ENCODE measurements at places on chromosomes 3 and 15.
A peak's percentile ranks its signal among the peaks of the same experiment; 100 is the strongest.

- DNase-seq: no peak
Measured at GRCh38 chr3:62965311-62965710, 90.1 kb upstream of the CADPS start.

GRCh38 chr3:46049093-46049492, 21.8 kb upstream of the XCR1 start:
- no peak for DNase-seq

DNA sequence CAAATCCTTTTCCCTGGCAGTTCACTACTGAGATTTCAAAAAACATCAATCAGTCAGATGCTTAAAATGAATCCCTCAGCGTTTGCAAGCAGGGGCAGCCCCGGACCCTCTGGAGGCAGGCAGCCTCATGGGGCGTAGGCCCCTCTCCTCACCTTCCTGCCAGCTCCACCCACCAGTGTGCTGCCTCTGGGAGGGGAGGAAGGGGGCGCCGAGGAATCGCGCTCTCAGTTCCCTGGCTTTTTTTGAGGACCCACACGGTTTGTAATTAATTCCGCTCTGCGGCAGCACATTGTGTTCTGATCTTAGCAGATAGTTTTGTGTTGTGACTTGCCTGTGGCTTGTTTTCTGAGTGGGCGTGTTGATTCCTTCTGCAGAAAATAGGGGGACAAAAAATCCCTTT, 159.9 kb downstream of the KLF13 start:
- no peak for DNase-seq

GRCh38 chr3:69739204-69740102, at the start of gene MITF:
TSS of gene MITF (plus strand) at chr3:69739464. CDS start at chr3:69739598, 134 bp downstream.
- DNase-seq: peak; percentile 65

GRCh38 chr3:123447416-123447748, 1.5 kb downstream of the ADCY5 start:
- DNase-seq: no peak

DNA sequence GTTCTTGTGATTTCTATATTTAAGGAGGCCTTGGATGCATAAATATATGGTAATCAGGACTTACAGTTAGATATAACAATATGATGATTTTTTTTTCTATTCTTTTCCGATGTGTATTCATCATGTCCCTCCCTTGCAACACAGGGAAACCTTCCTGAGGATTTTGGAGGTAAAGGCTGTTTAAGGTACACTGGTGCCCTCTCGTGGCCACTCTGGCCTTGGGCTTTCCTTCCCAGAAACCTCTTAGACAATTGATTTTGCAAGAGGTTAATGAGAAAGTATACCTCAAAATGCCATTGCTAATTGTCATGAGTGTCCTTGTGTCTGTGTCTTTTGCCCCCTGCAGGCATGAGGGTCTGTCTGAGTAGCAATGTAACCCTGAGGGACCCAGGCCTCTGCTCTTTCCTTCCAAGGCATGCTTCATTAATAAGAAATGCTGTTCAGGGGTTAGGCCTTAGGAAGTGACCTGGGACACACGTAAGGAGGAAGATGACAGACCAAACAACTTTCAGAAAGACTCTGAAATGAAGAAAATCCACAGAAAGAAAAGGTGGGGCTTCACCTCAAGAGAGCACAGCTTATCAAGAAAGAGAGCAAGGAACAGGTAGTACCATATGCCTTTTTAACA, 70.3 kb upstream of the PPP2R3A start:
- DNase-seq: no peak

- DNase-seq: no peak
Measured at GRCh38 chr3:160697637-160698380, 20.8 kb downstream of the ARL14 start.

DNA sequence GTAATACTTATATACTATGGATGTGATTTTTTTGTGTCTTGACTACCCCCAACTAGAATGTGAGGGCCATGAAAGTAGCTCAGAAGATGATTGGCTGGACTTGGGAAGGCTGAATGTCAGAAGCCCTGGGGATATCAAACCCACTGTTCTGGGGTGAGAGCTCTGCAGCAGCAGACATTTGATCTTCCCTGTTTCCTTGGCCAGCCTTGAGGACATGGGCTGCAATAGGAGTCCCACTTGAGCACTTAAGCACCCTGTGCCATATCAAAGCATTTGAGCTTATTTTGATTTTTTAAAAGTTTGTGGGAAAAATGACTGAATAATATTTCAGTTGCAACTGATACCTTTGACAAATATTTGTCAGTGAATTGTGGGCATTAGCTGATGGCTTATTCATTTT, 21.7 kb downstream of the GTF2E1 start:
- DNase-seq: no peak

GRCh38 chr3:128917291-128917690, 37.9 kb downstream of the ACAD9 start:
- DNase-seq: no peak

DNA sequence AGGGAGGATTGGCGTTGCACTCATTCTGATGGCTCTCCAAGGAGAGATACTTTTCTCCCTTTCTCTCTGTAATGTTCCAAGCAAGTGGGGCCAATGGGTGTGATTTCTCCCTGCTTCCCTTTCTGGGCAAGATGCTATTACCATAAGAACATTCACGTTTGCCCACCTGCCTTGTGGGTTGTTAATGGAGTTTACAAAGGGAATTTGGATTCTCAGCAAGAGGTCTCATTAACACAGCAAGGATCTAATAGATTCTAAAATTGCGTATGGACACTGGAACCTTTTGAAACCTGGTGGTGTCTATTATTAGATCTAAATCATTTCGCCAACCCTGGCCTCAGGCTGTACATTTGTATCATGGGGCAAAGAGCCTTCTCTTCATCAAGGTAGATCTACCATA, 74.1 kb downstream of the SLCO3A1 start:
- DNase-seq: no peak

GRCh38 chr15:87573534-87573933, 683.0 kb downstream of the NTRK3 start:
- no peak for DNase-seq

DNA sequence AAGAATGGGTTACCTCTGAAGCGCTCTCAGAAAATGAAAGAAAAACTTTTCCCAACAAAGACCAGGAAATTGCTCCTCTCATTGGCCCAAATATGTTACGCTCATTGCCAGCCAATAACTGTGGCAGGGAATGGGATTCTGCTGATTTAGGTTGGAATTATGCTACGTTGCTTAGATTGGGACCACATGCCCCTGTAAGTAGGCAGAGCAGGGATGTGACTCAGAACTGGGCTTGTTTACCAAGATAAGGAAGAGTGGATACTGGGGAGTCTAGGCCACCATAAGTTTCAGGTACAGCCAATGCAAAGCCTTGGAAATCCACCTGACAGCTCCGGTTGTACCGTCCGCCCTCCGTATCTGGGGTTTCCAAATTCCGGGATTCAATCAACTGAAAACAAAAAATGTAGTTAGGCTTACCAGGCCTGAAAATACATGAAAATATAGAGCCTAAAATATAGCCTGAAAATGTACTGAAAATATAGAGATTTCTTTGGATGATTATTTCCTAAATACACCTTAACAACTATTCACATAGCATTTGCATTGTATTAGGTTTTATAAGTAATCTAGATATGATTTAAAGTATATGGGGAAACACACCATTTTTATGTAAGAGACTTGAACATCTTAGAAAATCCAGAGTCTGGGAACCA, 1.5 kb upstream of the TCF12 start:
- DNase-seq: no peak

GRCh38 chr3:24339266-24339825, 155.3 kb downstream of the THRB start:
- DNase-seq: no peak

DNA sequence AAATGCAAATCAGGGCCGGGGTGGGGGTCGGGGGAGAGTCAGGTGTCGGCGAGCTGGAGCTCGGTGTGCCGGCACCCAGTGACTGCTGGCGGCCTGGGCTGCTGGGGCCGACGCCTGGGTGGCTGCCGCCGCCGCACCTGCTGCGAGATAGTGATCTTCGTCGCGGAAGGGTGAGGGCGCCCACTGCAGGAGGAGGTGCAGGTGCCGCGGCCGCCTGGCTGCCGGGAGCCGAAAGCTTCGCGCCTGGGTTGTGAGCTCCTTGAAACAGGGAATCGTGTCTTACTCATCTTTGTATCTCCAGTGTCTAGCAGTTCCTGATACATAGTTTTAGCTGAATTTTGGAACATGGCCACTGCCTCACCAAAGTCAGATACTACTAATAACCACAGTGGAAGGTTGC, 64.0 kb upstream of the CPOX start:
- DNase-seq: no peak

DNA sequence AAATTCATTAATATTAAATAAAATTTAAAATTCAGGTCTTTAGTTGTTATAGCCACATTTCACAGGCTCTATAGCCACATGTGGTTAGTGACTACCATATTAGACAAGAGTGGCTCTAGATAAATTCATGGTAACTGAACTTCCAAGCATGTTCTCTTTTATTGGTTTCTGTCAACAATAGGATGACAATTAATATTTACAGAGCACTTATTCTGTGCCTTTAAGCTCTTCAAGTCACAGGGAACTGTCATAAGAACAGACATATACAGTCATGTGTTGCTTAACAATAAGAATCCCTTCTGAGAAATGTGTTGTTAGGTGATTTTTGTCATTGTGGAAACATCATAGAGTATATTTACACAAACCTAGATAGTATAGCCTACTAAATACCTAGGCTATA, 38.8 kb upstream of the SLC25A36 start:
- DNase-seq: no peak

DNA sequence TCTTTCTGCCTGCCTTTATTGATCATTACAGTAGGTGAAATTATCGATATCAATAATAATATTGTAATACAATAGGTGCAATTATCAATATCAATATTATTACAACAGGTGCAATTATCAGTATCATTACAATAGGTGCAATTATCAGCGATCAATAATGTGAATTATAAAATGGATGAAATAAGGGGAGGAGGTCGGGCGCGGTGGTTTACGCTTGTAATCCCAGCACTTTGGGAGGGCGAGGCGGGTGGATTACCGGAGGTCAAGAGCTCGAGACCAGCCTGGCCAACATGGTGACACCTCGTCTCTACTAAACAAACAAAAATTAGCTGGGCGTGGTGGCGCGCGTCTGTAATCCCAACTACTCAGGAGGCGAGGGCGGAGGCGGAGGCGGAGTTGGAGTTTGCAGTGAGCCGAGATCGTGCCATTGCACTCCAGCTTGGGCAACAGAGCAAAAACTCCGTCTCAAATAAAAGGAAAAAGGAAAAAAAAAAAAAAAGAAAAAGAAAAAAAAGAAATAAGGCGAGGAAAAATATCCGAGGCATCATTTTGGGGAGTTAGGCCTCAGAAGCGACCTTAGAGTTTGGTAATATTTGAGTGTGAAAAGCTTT, 611 bp upstream of the BNIP2 start:
- peak; percentile 76 for DNase-seq

DNA sequence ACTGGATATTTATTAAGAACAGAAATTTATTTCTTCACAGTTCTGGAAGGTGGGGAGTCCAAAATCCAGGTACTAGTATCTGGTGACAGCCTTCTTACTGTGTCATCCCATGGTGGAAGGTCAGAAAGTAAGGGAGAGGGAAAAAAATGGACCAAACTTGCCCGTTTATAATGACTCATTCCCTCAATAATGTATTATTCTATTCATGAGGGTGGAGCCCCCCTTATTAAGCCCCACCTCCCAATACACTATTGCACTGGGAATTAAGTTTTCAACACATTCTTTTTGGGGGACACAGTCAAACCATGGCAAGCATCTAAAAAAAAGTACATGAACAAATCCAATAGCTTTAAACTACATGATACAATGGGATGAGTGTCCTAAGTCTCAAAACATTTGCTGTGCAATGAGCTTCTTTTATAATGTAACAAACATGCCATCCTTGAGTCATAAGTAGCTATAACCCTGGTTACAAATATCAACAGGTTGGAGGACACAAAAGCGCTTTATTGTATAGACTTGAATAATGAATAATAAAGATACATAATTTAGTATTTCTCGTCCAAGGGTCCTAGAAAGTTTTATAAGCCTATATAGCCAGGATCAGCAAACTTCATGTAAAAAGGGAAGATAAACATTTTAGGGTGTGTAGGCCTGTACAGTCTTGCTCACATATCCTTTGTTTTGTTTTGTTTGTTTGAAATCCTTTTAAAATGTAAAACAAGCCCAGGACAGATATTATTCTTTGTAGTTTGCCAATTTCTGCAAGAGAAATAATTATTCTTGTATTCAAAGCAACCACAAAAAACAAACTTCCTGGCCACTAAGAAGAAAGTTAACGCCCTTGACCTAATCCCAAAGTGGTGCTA, 160.6 kb upstream of the RAP2B start:
- no peak for DNase-seq

DNA sequence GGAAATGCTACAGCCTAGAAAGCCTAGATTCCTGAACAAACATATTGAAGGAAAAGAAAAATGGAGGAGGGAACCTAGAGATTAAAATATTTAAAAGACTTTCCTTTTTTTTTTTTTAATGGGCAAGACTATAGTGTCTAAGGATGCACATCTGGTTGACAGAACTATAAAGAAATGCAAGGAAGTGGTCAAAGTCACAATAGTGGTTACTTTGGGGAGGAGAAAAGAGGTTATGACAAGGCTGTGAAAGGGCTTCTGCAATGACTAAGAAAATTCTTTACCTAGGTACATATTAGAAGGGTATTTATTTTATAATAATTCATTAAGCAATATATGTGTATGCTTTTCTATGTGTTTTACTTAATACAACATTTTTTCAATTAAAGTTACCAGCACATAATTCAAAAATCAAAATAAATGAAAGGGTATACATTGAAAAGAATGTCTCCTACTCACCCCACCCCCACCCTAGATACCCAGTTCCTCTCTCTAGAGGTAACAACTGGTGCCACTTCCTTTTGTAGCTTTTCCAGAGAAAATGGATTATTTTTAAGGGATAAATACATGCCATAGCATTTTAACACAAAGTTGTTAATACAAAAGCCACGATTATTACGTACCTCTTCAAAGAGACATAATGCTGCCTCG, 70.1 kb downstream of the HERC1 start:
- DNase-seq: no peak

DNA sequence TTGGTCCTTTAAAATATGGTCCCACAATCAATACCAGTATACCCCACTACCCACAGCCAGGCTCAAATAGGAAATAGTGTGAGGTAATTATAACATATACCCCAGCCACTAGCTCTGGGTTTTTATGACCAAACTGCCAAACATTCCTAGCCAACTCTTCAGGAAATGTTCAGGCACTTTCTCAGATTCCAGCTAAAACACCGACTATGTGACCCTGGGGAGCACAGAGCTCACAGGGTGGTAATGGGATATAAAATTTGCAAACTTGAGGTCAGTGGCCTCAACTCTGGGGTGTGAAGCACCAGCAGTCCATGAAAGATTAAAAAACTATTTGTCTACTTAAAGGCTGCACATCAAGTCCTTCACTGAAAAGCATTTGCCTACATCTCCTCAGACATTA, 12.9 kb downstream of the FBN1 start:
- DNase-seq: no peak

DNA sequence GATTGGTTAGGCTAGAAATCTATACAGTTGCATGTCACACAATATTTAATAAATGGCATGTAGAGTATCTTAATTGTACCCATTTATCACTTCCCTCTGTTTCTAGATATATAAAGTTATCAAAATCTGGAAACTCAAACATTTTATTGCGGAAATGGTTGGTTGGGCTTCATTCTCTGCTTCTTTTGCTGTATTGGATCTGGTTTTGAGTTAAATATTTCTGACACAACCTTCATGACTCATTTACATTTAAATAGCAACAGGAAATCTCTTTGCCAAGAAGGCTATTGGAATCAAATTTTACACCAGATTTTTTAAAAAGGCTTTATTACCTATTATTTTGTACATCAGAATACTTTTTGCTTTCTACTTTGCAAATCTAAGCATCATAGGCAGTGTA, 153.8 kb downstream of the EBLN2 start:
- DNase-seq: no peak

Data from SHP77 treated with DMSO at 0.1 percent for 48 hours (cell line).